ENCODE measurements at places on chromosomes 3 and 15.

GRCh38 chr3:77868725-77869124, 828.8 kb downstream of the ROBO2 start:
- DNase-seq = no peak

- no peak for DNase-seq
Observed at GRCh38 chr15:90893175-90894090, 9.1 kb downstream of the FES start.

GRCh38 chr3:66314455-66314854, 93.7 kb downstream of the SLC25A26 start:
- DNase-seq = no peak

- DNase-seq = peak; percentile 74
Observed at GRCh38 chr15:82571722-82572222, 31.5 kb upstream of the RPS17 start.

GRCh38 chr15:89110060-89110459, 21.8 kb downstream of the ABHD2 start:
- DNase-seq = no peak

DNA sequence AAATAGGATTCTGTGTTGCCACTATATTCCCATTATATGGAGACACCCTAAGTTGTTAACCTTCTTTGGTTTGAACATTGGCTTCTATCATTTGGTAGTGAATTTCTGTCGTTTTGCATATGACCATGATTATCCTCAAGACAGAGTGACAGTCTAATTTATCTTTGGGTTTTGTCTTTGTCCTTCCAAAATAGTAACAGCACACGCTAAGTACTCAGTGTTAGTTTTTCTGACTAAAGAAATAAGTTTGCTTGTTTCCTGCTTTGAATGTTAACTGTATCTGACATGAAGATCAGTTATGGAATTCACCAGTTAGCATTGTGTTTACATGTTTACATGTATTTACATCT, 352.5 kb upstream of the GRM7 start:
- DNase-seq = no peak

GRCh38 chr15:99732124-99732750, 1.0 kb downstream of the LYSMD4 start:
- DNase-seq = no peak

GRCh38 chr3:48711727-48712126, 5.3 kb downstream of the IP6K2 start:
- no peak for DNase-seq

- DNase-seq = no peak
Observed at GRCh38 chr15:70512772-70513362, 250.5 kb downstream of the UACA start.

DNA sequence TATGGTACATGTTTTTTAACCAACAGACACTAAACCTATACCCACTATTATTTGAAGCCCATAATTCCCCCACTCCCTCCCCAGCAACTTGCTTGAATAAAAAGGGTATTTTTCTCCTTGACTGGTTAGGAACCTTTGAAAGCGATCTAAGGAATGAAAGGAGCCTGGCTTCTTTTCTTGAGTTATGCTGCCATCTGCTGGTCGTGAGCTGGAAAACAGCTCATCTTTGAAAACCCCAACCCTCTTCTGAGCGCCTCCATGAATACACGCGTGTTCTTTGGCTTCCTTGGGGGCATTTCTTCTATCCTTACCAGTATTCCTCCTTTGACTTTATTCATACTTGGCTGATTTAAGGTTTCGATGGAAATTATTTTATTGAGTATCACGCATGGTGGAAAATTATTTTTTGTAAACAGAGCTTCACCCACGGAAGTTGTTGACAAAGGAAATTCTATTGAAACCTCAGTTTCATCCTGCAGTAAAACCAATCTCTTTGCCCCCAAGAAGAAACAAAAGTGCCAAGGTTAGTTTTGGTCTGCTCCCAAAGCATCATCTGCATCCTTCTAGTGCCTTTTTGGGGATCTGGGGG, 171.6 kb downstream of the SV2B start:
- peak; percentile 57 for DNase-seq

- DNase-seq = no peak
Observed at GRCh38 chr3:197709135-197709534, 27.6 kb downstream of the RUBCN start.

- no peak for DNase-seq
Observed at GRCh38 chr15:95987886-95988573, 342.5 kb upstream of the NR2F2 start.

- no peak for DNase-seq
Observed at GRCh38 chr3:187551416-187551815, 118.8 kb downstream of the SST start.

DNA sequence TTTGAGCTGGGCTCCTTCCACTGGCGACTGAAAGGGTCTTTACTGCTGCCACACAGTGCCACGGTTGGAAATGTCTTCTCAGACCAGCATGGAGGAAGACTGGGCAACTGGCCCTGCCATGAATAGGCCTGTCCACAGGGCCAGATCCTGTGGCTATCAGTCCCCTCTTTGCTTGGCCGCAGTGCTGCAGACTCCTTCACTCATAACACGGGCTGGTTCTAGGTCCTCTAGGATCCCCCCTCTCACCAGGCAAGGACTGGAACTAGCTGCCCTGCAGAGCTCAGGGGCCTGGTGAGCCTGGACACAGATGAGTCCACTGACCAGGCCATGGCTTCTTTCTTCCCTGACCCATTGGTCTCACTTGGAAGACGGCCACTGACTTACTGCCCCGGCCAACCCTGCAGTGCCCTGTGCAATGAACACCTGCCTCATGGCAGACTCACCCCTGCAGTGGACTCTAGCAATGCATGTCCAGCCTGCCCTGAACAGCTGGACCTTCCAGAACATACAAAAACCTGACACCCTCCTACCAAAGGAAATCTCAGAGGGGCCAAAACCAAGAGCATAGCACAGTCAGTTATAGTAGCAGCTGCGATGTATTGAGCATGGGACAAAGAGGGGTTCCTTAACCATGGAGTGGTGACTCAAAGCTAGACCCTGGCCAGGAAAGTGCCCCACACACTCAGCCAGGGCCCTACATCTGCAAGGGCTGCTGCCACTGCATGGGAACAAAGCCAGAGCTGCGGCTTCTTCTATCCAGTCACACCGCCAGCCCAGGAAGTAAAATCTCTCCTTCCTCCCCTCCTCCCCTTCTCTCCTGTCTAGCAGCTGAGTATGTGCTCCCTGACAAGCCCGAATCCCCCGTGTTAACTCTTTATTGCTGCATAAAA, 72.1 kb upstream of the ITGA11 start:
- no peak for DNase-seq

GRCh38 chr3:172615296-172615695, 92.1 kb upstream of the TNFSF10 start:
- no peak for DNase-seq

DNA sequence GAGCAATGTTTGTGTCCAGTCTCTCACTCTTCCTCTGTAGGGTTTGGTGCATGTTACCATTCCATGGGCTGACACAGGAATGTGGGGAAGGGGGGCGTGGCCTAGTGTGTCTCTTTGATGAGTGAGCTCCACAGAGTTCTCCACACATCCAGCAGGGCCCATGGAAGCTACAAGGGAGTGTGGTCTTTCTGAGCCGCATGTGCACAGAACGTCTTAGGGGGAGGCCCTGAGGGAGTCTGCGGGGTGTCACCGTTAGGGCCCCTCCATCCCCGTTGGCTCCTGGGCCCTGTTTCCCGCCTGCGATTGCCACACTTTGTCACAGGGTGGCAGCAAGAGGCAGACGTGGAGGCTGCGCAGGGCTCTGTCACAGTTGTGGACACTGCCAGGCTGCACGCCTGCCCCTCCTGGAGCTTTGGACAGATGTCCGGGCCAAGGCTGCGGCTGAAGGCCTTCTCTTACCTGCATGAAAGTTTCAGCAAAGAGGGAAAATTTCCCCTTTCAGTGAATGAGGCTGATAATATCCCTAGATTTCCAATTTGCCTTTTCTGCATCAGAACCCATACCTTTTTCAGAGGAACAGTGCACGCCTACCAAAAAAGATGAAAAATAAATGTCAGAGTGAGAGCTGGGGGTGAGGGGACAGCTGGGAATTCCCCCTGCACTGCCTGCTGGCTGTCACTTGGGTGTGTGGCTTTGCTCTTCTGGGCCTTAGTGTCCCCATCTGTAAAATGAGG, 24.3 kb downstream of the CACNA2D3 start:
- DNase-seq = peak; percentile 11

All from ovary (tissue), 10 donors.